ENCODE measurements at places on chromosomes 13 and 19.

DNA sequence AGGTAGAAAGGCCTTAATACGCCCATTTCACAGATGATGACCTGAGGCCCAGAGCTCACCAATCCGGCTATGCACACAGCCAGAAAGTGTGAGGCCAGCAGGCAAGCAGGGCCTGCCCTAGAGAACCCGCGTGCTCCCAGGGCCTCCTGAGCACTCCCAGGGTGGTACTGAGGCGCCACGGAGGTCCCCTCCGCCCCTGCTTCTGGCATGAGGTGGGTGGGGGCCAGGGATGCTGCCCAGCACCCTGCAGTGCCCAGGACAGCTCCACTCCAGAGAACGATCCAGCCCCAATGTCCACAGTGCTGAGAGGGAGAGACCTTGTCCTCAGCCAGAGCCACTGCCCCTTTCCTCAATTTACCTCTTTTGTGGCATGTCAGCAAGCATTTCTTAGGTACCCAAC lies 13.9 kb downstream of the SGTA start:
- no peaks in the 10 kb centered on the region for H3K27me3 ChIP-seq
- H3K4me3 ChIP-seq: no peak overlapping the region
- H3K27ac ChIP-seq: no peak overlapping the region
- no peak for DNase-seq

DNA sequence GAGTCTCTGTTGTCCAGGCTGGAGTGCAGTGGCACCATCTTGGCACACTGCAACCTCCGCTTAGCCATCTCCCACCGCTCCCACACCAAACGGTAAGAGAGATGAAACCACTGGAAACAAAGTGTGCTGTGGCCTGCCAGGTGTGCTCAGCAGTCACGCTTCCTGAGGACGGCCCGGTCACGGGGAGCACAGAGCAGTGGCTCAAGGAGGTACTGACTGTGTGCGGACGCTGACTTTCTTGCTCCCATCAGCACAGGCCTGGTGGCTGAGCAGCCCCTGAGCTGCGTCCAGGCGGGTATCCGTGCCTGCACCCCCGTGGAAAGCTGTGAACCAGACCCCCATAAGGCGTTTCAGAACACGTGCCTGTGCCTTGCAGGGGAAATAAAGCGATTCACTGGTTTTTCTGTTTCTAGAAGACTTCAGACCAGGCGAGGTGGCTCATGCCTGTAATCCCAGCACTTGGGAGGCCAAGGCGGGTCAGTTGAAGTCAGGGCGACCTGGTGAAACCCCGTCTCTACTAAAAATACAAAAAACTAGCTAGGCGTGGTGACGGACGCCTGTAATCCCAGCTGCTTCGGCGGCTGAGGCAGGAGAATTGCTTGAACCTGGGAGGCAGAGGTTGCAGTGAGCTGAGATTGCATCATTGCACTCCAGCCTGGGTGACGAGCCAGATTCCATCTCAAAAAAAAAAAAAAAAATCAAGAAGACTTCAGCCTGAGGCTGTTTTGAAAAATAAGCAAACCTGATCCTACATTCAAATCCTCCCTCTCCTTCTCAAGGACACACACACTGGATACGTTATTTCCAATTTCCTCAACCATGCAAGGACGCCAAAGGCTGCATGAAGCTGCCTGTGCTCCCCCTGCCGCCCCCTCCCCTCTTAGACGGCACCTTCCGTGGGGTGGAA lies 25.5 kb downstream of the ADPRHL1 start:
- no peaks in the 10 kb centered on the region for H3K36me3 ChIP-seq
- DNase-seq: no peak
- H3K4me1 ChIP-seq: no peaks in the 10 kb centered on the region
- H3K27me3 ChIP-seq: no peaks in the 10 kb centered on the region
- no peak overlapping the region for H3K4me3 ChIP-seq

DNA sequence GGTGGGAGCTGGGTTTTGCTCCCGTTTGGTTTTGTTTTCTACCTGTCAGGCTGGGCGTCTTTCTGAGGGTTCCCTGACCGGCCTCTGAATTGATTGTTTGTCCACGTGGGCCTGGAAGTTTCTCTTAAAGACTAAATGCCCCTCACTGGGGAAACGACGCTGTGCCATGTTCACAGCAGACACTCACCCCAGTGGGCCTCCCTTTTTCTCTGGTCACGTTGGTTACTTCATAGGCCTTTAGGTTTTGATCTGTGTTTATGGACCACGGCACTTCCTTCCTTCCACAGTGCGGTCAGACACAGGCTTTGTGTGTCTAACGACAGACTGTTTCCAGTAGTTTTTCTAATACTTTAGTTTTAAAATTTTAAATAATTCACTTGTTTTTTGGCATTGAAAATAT lies 20.1 kb upstream of the NDUFS7 start:
- H3K4me3 ChIP-seq: peak overlapping the region; percentile 50
- no peaks in the 10 kb centered on the region for H3K27me3 ChIP-seq
- no peak for DNase-seq
- H3K4me1 ChIP-seq: peaks cover 31% of the 10 kb centered on the region

- H3K36me3 ChIP-seq: peaks cover 5% of the 10 kb centered on the region
- H3K27me3 ChIP-seq: peaks cover 5% of the 10 kb centered on the region
- no peak for DNase-seq
- H3K4me1 ChIP-seq: peaks cover 44% of the 10 kb centered on the region
- H3K4me3 ChIP-seq: no peak overlapping the region
These were observed 19.9 kb upstream of the LRP3 start for GRCh38 chr19:33174186-33174585.

DNA sequence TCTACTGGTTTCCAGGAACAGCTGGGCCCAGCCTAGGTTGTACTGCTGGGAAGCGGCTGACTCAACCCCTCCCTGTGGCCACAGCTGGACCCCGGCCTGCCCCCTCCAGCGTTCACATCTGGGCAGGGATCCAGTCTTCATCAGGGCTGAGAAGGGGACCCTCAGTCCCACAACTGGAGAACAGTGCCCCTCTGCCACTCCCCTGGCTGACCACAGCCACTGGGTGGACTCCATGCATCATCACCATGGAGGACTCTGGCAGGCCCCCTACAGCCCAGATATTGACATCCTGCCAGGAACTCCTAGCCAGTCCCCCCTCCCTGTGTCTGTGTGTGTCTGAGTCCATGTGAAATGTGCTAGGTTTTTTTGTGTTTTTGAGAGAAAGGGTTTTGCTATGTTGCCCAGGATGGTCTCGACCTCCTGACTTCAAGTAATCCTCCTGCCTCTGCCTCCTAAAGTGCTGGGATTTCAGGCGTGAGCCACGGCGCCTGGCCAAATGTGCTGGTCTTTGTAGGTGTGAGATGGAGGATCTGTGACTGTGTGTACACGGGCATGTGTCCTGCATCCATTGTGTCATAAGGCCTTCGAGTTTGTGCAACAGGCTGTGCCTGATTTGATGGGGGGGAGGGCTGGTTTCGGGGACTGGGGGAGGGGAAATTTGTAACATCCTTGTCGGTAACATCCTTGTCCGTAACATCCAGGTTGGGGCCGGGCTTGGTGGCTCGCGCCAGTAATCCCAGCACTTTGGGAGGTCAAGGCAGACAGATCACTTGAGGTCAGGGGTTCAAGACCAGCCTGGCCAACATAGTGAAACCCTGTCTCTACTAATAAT lies 4.0 kb upstream of the HOOK2 start:
- peak overlapping the region; percentile 85 for H3K27ac ChIP-seq
- no peak for DNase-seq
- no peaks in the 10 kb centered on the region for H3K27me3 ChIP-seq
- H3K36me3 ChIP-seq: no peaks in the 10 kb centered on the region
- H3K4me3 ChIP-seq: peak overlapping the region; percentile 84

DNA sequence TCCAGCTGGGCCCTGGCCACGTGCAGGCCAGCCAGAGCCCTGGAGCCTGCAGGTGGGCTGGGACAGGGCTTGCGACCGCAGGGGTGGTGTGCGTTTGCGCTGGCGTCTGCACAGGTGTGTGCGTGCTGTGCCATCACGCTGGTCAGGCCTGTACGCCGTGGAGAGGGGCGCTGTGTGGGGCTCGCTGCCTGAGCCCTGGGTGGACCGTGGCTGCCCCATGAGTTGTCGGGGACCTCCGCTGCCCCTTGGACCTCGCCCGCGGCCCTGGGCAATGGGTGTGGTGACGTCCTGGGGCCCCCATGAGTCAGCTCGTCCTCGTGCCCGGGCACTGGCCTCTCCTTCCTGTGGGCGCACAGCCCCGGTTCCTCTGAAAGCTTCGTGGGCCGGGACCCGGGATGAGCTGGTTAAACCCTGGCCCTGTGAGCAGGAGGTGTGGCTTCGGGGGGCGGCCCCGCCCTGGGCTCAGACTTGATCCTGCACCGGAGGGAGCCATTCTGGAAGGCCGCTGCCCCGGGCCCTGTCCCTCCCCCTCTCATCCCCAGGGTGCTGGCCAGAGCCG lies 6.8 kb downstream of the CSNK1G2 start:
- peaks cover 2% of the 10 kb centered on the region for H3K36me3 ChIP-seq
- no peak overlapping the region for H3K27ac ChIP-seq
- no peak for DNase-seq
- H3K27me3 ChIP-seq: no peaks in the 10 kb centered on the region
- H3K4me1 ChIP-seq: peaks cover 23% of the 10 kb centered on the region
- H3K4me3 ChIP-seq: no peak overlapping the region

GRCh38 chr13:76863022-76863421 lies 23.2 kb downstream of the KCTD12 start:
- DNase-seq: no peak
- no peak overlapping the region for H3K27ac ChIP-seq
- H3K36me3 ChIP-seq: peaks cover 1% of the 10 kb centered on the region
- no peak overlapping the region for H3K4me3 ChIP-seq
- no peaks in the 10 kb centered on the region for H3K4me1 ChIP-seq

DNA sequence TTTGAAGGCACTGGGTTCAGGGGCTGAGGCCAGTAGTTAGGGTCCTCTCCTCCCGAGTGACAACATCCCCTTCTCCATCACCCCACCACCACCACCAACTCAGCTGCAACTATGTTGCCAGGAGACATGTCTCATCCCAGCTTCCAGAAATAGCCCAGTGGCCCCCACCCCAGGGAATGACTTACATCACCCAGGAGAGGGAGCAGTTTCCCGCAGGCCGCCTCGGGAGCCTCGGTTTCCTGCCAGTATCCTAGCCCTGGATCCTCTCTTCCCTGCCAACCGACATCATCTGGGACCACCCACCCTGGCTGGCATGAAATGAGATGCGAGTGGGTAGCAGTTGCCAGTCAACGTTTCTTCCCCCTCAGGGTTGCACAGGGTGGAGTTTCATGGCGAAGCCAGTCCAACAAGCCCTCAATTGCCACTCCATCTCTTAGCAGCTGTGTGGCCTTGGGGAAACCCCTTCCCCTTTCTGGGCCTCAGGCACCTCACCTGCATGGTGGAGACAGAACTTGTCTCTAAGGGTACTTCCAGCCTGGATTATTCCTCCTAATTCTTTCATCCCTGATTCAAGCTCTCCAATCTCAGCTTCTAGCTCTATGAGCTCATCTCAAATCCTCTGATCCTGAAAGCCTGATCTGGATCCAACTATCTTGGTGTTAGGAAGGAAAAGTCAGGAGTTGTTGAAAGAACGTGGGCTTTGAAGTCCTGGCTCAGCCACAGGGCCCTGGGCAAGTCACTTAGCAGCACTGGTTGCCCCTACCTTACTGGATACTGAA lies 3.9 kb upstream of the GSK3A start:
- no peak for DNase-seq
- H3K27ac ChIP-seq: peak overlapping the region; percentile 37
- H3K4me3 ChIP-seq: no peak overlapping the region
- peaks cover 44% of the 10 kb centered on the region for H3K4me1 ChIP-seq
- peaks cover 18% of the 10 kb centered on the region for H3K36me3 ChIP-seq
- H3K27me3 ChIP-seq: no peaks in the 10 kb centered on the region

GRCh38 chr13:75995966-75996365 lies 359.8 kb downstream of the LMO7 start:
- no peaks in the 10 kb centered on the region for H3K27me3 ChIP-seq
- H3K36me3 ChIP-seq: no peaks in the 10 kb centered on the region
- no peaks in the 10 kb centered on the region for H3K4me1 ChIP-seq
- no peak overlapping the region for H3K27ac ChIP-seq
- no peak overlapping the region for H3K4me3 ChIP-seq

GRCh38 chr13:96804174-96804573 lies 190.1 kb downstream of the OXGR1 start:
- no peak overlapping the region for H3K27ac ChIP-seq
- no peaks in the 10 kb centered on the region for H3K4me1 ChIP-seq
- no peaks in the 10 kb centered on the region for H3K27me3 ChIP-seq
- no peak overlapping the region for H3K4me3 ChIP-seq

GRCh38 chr13:34358811-34359513 lies 541.0 kb downstream of the RFC3 start:
- no peaks in the 10 kb centered on the region for H3K27me3 ChIP-seq
- H3K27ac ChIP-seq: no peak overlapping the region
- no peaks in the 10 kb centered on the region for H3K4me1 ChIP-seq
- DNase-seq: no peak

DNA sequence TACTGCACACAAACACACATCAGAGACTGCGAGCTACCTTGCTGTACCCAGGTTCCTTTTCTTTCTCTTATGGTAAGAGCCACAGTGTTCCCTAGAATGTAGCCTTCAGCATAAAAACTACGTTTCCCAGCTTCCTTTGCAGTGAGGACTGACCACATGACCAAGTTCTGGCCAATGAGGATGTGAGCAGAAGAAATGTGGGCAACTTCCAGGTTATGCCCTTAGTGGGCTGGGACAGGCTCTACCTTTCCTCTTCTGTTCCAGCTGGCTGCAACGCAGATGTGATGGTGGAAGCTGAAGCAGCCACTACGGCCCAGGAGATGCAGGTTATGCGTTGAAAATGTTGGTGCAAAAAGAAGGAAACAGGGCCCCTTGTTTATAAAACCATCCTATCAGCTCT lies 27.5 kb downstream of the VRK3 start:
- peak; percentile 18 for DNase-seq
- no peak overlapping the region for H3K27ac ChIP-seq
- peaks cover 19% of the 10 kb centered on the region for H3K4me1 ChIP-seq
- H3K4me3 ChIP-seq: no peak overlapping the region

DNA sequence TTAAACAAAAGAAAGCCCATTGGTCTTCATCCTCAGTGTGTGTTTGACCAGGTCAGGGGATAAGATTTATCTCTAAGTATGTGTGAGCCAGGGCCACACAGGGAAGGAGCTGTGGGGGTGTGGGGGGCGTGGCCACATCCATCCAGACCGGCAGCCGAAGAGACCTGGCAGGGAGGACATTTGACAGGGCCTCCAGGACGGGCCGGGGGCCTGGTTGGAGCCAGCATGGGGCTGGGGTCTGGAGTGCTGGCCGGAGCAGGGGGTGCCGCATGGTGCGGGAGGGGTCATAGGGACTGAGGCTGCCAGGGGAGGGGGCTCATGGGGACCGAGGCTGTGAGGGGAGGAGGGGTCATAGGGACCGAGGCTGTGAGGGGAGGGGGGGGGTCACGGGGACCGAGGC lies 20.4 kb upstream of the GNA15 start:
- H3K4me1 ChIP-seq: no peaks in the 10 kb centered on the region
- no peak for DNase-seq
- H3K27ac ChIP-seq: no peak overlapping the region
- H3K27me3 ChIP-seq: no peaks in the 10 kb centered on the region
- no peak overlapping the region for H3K4me3 ChIP-seq

GRCh38 chr19:11964496-11964857 lies 363 bp upstream of the ZNF763 start:
- no peak for DNase-seq
- H3K27ac ChIP-seq: peak overlapping the region; percentile 81
- H3K4me1 ChIP-seq: peaks cover 23% of the 10 kb centered on the region
- H3K36me3 ChIP-seq: no peaks in the 10 kb centered on the region
